H1 (cell line): ENCODE measurements at places on chromosomes 5 and 9. TPM values are rescaled to one million over a fixed set of nuclear protein-coding genes. Genes with fewer than 3 reads are reported as not detected.

- no peak for DNase-seq
These were observed 281.7 kb upstream of the EFNA5 start for GRCh38 chr5:107952450-107952849.

GRCh38 chr9:68720656-68721313, 15.7 kb downstream of the PIP5K1B start:
- no peak for DNase-seq

- no peak for DNase-seq
These were observed 40.0 kb downstream of the PTGES start for GRCh38 chr9:129712634-129713401.

GRCh38 chr9:92385953-92386352, 18.4 kb downstream of the OGN start:
- DNase-seq: no peak

MYO10 gene
- polyA plus RNA-seq: 21.5 and 47.9 TPM in 2 replicates

LCN1 gene
- polyA plus RNA-seq: not detected in 2 replicates
